ENCODE measurements at places on chromosomes 1 and 21. TPM values are rescaled to one million over a fixed set of nuclear protein-coding genes. Genes with fewer than 3 reads are reported as not detected.

Gene C1orf141
- total RNA-seq, result not detected

DNA sequence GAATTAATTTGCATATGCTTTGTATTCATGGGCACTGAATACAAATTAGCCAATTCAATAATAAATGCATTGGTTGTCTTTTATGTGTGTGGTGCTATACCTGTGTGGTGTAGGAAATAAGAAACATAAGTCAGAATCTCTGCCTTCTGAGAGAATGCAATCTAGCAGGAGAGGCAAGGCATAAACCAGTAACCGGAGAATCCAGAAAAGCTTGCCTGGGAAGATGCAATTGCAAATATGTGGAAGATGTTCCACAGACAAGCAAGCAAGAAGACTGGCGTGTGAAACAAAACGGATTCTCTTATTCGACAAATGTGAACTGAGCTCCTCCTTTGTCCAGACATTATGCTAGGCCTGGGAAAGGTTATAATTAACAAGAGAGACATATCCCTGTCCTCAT, 134.3 kb downstream of the NR5A2 start:
- DNase-seq, result no peak

Gene AMY1C
- total RNA-seq, result not detected

Gene CEPT1
- total RNA-seq, result 24.2 TPM

DNA sequence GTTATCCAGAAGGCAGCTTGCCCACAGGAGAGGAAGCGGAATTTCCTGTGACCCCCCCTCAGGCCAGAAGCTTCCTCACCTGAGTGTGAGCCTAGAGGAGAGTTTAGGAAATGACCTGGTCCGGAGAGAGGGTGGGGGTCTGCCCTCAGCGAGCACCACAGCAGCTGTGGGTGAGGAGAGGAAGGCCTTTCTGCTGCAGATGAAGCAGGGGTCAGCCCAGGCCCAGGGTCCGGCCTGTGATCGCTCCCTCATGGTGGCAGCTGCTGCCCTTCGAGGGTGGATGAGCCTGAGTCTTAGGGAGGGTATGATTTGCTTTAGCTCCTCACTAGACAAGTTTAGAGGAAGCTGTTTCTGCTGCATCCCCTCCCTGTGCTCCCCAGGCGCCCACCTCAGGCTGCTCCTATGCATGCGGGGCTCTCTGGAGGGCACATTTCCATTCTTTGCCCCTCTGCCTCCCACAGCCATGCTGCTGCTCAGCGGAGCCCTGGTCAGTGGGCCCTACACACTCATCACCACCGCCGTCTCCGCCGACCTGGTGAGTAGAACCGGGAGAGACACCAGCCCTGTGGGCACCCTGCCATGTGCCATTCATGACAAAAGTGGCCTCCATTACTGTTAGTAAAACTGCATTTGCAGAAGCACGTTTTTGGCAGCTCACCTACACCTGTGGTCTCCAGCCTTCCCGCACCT, 53.0 kb downstream of the SLC37A1 start:
- no peak for DNase-seq

DNA sequence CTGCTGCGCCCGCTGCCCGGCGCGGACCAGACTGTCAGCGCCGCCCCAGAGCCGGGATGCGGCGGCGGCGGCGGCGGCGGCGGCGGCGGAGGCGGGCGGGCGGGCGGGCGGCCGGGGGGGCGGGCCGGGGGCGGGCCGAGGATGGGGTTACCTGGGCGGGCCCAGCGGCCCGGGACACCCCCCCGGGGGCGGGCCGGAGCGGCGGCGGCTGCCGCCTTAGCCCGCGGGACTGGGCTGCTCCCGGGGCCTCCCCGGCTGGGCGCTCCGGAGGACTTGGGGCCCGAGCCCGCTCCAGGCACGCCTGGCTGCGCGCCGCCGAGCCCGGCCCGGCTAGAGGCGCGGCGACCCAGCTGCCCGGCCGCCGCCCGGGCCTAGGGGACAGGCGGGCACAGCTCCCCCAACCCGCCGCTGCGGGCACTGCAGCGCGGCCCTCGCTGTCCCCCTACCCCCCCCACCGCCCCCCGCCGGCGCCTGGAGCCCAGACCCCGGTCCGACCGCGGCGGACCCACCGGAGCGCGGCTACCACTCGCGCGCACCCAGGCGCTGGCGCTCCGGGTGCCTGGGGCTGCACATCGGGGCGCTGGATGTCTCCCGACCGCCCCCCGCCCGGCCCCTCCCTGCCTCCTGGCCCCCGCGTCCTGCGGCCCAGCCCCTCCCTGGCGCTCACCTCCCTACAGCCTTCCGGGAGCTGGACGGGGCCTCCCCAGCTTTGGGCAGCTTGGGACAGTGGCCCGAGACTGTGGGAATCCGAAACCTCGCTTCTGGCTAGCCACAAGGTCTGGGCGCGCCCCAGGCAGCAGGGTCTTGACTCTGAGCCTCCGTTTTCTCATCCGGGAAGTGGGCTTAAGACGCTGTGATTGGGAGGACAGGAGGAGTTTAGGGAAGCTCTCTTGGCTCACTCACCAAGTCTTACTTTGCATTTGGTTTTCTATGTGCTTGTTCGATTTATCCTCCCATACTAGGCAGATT, at the start of gene WNT4:
Gene WNT4 (minus strand): TSS at position 33 of the 969 bp plus-strand sequence. CDS start 175 bp downstream, outside the sequence.
- DNase-seq, result no peak

- no peak for DNase-seq
Measured at GRCh38 chr1:207904391-207904790, 6.5 kb downstream of the CD34 start.

DNA sequence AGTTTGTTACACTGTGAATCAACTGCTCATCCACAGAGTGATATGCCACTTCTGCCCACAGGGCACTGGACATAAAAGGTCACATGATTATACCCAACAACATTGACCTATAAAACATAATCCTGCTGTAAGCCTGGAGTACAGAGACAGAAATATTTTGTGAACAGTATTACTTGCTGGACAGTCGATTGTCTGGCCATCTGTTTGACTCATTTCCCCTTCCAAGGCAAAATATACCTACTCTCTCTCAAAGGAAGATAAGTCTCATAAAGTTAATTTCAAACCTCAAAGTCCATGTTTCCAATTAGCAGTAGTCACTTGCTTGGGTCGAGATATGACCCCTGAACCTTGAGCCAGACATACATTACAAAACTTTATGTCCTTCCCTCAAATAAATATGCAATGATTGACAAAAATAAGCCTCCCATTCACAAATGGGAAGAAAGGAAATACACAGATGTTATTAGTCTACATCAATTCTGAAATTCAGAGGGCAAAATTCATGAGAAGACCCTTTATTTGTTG, 39.3 kb upstream of the RGS18 start:
- DNase-seq, result no peak

DNA sequence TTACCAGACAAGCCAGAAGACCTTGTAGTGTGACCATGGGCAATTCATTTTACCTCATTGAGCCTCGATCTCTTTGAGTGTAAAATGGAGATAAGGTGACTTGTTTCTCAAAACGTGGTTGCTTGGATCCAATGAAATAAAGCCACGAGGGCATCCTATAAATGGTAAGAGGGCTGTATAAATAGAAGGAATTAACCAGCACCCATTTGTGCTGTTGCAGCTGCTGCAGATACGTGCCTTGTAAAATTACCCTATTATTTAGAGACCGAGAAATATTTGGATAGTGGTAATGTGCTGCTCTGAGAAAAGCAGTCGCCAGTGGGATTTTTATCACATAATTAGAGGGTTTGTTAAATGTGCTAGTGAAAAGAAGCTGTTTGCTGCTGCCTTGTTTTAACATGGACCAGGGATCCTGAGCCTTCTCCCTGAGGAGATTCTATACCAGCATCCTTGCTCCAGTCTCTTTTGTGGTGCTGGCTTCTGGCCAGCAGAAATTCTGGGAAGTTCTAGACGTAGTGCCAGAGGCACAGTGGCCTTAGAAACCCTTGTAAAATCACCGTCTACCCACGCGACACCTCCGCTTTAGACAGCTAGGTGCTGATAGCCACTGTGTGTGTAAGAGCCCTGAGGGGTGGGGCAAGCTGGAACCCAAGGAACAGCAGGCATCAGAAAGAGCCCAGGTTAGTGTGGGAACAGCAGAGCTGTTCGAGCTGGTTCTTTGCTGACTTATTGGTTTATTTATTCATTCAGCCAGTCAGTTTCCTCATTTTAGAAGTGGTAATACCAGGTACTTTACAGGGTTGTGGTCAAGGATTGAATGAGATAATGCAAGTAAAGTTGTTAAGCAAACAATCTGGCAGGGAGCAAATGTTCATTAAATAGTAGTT, 137.5 kb downstream of the NOS1AP start:
- no peak for DNase-seq

DNA sequence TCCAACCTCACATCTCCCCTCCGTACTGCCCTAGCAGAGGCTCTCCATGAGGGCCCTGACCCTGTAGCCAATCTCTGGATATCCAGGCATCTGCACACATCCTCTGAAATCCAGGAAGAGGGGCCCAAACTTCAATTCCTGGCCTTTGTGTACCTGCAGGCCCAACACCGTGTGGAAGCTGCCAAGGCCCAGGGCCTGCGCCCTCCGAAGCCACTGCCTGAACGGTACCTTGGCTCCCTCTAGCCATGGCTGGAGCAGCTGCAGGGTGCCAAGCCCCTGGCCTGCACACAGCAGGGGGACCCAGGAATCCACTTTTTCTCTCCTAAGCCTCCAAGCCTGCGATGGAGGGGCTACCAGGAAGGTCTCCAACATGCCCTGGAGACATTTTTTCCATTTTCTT, 84.2 kb downstream of the PTGER3 start:
- no peak for DNase-seq

DNA sequence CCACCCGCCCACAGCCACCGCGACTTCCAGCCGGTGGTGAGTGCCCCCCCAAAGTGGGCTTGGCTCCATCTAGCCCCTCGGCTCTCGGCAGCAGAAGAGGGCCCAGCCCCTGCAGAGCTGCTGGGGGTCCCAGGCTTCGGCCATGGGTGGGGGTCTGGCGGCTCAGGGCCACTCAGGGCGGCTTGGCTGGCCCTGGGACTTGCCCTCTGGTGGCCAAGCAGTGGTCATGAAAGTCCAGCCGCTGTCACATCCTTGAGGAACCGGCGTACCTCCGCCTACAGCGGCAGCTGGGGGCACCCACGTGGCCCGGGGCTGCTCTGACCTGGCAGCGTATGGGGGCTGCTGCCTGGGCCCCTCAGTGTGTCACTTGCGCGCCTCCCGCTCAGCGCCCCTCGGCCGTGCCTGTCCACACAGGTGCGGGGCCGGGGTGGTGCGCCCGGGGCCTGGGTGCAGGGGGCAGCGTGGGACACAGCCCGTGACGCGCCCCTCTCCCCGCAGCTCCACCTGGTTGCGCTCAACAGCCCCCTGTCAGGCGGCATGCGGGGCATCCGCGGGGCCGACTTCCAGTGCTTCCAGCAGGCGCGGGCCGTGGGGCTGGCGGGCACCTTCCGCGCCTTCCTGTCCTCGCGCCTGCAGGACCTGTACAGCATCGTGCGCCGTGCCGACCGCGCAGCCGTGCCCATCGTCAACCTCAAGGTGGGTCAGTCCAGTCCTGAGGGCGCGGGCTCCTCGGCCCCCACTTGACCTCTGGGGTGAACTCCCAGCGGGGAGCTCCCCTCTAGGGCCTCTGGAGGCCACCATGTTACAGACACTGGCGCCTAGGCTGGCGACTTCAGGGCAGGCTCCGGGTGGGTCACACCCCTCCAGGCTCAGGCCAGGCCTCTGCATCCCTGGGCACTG, 32.4 kb downstream of the SLC19A1 start:
- DNase-seq, result peak; percentile 90

- no peak for DNase-seq
Measured at GRCh38 chr1:17690906-17691634, 64.1 kb upstream of the ACTL8 start.

- no peak for DNase-seq
Measured at GRCh38 chr1:39987869-39988268, 32.9 kb downstream of the MFSD2A start.

DNA sequence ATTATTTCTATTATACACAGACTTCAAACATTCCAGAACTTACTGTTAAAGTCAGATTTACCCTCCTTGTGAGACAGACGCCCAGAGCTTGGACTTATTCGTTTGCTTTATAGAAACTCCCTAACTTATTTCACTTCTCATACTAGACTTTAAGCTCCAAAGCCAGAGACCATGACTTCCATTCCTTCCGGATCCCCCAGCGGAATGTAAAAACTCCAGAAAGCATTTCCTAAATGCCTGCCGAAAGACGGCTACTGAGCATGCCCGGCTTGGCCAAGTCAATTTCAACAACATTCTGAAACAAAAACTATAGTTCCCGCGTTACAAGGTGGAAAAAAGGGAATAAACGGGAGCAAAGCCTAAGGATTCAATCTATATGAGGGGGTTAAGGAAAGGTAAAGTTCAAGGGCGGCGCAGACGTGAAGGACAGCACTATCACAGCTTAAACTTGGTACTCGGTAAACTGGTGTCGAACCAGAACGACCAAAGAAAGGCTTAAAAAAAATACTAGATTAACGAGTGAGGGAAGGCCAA, 1.1 kb downstream of the USP48 start:
- no peak for DNase-seq

Gene NCAM2
- total RNA-seq, result 17.0 TPM

All from chondrocyte (in vitro differentiated cells).